ENCODE measurements at places on chromosomes 5 and 9.

DNA sequence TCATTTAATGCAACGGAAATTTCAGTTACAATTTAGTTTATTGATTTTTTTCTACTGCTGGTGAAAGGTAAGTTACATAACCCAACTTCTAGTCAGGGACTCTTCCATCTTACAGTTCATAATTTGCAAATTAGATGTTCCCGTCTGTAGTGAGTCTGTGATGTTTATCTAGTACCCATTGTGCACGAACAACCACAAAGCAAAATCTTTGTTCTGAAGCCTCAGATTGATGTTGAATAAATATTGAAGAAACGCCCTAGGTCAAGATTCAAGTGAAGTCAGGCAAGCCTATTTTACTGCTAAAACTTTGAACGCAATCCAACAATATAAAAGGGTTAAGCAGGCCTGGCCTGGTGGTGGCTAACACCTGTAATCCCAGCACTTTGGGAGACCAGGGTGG is 43.1 kb downstream of the BASP1 start:
- DNase-seq: no peak

DNA sequence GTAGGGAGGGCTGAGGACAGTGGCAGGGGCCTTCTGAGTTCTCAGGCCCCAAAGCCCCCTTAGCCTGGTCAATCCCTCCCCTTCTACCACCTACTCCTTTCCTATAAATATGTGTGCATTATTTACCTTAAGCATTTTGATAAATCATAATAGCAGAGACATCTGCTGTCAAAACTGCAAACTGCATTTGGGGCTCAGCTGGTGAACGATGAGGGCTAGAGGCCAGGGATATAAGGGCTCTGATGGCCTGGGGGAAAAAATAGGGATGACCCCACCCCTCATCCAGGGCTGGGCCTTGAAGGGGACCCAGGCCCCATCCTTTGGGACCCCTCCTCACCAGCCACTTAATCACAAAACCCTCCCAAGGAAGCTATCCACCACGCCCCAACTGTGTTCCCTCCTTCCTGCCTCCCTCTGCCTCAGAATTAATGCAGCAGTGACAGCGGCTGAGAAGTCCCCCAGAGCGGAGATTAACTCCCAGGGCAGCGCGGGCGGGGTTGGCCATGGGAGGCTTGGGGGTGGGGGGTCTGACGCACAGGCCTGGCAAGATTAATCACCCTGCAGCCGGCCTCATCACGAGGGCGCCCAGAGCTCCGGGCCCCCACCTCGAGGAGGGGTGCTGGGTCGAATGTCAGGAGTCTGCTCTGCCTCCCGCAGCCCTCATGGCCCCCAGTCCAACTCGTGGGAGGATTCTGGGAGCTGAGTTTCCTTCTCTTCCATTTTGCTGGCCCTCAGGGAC is 42.1 kb downstream of the CXXC5 start:
- no peak for DNase-seq

DNA sequence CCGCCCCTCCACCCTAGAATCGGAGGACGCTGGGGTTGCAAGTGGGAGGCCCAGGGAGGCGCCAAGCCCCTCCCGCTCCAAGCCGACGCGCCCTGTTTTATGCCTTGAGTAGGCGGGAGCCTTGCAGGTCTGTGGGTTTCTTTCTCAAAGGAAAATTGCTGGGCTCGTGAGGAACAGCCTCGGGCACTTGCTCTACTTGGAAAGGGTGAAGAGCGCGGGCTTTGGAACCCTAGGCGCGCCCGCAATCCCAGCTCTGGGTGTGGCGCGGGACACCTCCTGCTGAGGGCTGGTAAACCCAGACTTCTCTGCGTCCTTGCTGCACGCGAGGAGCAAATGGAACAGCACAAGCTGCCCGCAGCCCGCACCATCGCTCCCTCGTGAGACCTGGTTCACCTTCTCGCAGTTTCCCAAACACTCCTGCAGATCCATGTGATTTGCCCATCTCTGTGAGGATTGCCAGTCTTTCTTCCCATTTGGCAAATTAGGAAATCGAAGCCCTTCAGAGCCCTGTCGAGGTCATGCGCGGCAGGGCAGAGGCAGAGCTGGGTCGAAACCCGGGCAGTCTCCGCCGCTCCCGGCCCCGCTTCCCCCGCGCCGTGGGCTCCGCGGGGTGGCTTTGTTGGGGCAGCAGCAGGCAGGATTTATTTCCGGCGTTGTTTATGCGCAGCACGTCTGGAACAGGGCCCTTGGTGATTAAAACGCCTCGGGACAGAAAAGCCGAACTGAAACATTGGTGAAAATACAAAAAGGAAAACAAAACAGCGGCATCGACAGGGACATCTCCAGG is 98.4 kb upstream of the CPLX2 start:
- no peak for DNase-seq

DNA sequence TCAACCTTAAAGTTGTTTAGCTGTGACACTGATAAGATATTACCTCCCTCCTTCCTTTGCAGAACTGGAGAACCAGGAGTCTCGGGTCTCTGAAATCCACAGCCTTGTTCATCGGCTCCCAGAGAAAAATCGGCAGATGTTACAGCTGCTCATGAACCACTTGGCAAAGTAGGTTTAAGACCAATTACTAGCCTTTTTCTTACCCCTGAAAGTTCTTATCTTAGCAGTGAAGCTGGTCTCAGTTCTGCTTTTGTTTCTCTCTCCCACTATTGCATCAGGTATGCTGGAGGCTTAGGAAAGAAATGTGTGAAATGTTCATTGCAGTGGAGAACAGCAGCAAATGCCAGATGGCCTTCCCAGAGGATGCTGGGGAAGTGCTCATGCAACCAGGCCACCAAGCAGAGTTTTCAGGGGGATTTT is 287.4 kb downstream of the ARHGAP26 start:
- DNase-seq: no peak
